ENCODE measurements at places on chromosomes 1 and 21.

DNA sequence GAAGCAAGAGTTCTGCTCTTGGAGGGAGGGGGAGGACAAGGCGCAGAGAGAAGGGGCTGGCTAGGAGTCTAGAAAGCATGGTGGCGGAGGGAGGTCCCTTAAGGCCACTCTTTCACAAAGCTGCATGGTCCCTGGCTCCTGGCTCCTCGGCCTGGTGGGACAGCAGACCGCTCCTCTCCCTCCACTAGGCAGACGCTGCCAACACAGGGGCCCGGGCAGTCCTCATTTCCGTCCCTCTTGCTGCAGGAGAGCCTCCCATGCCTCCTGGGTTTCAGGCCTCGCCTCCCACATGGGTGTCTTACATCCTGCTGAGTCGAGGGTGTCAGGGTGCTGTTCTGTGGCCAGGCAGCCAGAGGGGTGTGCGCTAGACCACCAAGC lies 108.0 kb downstream of the CASZ1 start:
- DNase-seq, result no peak

- DNase-seq, result no peak
These were observed 516.9 kb downstream of the AMY1C start for GRCh38 chr1:104266612-104267011.

GRCh38 chr1:55010887-55011217 lies 12.1 kb downstream of the BSND start:
- DNase-seq, result no peak

DNA sequence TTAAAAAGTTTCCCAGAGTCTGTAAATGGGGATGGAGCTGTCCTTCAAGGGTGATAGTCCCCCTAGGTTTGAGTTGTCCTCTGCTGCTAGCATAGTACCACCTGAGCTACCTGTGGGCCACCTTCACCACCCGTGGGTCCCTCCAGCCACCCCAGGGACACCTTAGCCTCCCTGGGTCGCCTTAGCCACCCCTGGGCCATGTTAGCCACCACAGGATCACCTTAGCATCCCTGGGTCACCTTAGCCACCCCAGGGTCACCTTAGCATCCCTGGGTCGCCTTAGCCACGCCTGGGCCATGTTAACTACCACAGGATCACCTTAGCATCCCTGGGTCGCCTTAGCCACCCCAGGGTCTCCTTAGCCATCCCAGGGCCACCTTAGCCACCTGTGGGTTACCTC lies 67.1 kb downstream of the ADARB1 start:
- no peak for DNase-seq

GRCh38 chr1:51729824-51730301 lies 113.0 kb downstream of the OSBPL9 start:
- DNase-seq, result no peak

DNA sequence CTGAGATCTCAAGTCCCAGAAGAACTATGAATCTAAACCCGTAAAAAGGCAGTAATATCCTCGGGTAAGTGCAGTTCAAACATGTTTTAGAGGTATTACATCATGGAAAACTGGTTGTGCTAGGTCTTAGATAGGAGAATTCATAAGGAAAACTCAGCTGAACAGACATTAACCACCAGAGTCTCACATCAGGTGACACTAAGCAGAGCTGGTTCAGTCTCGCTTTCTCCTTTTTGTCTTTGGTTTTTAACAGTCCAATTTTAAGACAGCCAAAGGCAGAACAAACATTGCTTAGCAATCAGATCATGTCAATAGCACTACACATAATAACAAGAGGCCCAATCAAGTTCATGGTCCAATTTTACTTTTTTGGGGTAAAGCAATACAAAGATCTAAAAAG lies 63.1 kb upstream of the MUTYH start:
- DNase-seq, result no peak

GRCh38 chr1:91511386-91511785 lies 10.7 kb downstream of the CDC7 start:
- DNase-seq, result no peak

DNA sequence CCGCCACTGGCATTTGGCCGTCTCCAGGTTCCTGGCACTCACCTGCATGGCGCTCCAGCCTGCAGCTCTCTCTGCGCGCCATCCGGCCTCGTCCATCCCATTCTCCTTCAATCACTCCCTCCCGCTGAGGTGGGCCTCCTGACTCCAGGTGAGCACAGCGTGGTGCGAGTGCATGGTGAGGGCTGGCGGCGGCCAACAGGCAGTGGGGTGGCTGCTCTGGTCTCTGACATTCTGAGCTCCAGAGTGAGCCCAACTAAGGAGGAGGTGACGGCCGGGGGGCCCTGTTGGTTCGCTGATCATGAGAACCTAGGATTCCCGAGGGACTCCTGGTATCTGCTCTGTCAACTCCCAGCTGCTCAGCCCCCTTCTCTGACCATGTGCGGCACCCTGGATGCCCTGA lies 130.4 kb downstream of the AJAP1 start:
- no peak for DNase-seq

DNA sequence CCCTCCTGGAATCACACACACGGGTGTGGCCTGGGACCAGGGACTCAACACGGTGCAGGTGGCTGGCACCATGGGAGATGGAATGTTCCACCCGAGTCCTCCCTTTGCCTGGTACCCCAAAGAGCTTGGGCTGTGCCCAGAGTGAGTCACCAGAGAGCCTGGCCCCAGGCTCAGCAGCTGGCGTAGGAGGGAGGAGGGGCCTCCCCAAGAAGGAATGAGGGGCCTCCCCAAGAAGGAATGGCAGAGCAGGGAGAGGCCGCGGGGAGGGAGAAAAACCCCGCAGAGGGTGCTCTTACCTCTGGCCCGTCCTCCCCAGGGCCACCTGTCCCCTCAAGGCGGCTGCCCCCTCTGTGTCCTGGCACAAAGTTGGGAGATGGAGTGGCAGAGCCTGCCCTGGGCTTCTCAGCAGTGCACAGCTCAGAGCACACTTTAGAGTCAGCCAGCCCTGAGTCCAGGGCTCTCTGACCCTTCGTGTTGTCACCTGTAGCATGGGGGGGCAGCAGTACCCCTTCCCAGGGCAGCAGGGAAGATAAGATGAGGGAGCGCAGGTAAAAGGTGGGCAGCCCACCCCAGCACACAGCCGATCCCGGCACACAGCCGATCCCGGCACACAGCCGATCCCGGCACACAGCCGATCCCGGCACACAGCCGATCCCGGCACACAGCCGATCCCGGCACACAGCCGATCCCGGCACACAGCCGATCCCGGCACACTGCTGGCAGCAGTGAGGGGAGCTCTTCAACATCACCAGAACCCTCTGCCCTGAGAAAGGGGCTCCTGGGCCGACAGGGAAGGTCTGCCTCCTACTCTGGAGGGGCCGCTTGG lies 20.2 kb upstream of the KCNAB2 start:
- DNase-seq, result no peak

DNA sequence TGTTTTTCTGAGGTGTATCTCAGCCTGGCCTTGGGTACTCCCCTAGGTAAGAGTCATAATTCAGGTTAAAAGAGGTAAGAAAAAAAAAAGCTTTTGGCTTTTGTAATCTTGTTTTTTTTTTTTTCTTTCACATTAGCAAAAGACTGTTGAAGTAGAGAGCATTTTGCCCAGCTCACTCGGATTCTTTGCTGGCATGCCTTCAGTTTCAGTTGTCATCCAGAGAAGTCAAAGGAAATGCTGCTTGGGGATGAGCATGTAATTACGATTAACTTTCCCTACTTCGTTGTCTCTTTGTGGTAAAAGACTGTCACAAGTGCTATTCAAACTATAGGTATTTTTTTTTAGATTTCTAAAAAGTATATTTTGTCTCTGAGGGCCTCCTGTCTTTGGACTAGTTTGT lies 6.3 kb downstream of the BACH1 start:
- no peak for DNase-seq

- DNase-seq, result no peak
These were observed 191.2 kb downstream of the GABPA start for GRCh38 chr21:25925936-25926335.

GRCh38 chr1:227576189-227576588 lies 12.8 kb downstream of the ZNF678 start:
- no peak for DNase-seq

- DNase-seq, result no peak
These were observed 56.1 kb downstream of the SLAMF6 start for GRCh38 chr1:160466961-160467360.
